ENCODE measurements at places on chromosomes 2 and 18.

GRCh38 chr2:59033661-59034060, 792.5 kb upstream of the FANCL start:
- no peak for DNase-seq

- no peak for DNase-seq
These were observed 233.3 kb downstream of the GBX2 start for GRCh38 chr2:235934774-235935484.

- no peak for DNase-seq
These were observed 12.5 kb downstream of the UBE2F start for GRCh38 chr2:237979331-237979730.

- DNase-seq: no peak
These were observed 60.3 kb downstream of the RTP5 start for GRCh38 chr2:241929551-241930490.

DNA sequence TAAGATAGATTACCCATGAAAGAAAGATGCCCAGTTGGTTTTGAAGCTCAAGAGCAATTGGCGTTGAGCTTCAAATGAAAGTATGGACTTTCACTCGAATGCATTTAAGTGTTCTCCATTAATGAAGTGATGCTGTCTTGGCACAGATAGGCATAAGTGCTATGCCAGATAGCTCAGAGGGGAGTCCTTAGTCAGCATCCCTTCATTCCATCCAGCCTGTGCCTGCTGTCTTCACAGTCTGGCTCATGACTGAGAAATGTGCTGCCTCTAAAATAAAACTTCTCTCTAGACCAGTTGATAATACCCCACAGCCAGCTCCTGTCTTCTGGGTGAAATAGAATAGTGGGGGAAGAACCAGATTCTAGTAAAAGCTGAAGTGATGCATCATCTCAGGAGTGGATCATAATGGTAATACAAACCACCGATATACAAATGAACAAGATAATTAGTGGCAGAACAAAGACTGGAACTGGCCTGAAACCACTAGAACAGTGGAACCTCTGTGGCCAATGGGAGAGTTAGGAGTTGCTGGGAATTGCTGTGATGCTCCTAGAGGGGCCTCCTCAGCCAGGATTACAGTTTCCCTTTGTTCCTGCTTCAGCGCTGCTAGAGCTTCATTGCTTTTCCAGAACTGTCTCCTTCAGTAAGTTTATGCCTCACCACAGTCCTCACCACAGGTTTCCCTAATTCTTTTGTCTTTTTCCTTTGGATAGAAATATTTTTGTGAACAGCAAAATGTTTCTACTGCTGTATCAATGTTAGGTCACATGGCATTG, 359.3 kb downstream of the KIAA1328 start:
- DNase-seq: no peak

DNA sequence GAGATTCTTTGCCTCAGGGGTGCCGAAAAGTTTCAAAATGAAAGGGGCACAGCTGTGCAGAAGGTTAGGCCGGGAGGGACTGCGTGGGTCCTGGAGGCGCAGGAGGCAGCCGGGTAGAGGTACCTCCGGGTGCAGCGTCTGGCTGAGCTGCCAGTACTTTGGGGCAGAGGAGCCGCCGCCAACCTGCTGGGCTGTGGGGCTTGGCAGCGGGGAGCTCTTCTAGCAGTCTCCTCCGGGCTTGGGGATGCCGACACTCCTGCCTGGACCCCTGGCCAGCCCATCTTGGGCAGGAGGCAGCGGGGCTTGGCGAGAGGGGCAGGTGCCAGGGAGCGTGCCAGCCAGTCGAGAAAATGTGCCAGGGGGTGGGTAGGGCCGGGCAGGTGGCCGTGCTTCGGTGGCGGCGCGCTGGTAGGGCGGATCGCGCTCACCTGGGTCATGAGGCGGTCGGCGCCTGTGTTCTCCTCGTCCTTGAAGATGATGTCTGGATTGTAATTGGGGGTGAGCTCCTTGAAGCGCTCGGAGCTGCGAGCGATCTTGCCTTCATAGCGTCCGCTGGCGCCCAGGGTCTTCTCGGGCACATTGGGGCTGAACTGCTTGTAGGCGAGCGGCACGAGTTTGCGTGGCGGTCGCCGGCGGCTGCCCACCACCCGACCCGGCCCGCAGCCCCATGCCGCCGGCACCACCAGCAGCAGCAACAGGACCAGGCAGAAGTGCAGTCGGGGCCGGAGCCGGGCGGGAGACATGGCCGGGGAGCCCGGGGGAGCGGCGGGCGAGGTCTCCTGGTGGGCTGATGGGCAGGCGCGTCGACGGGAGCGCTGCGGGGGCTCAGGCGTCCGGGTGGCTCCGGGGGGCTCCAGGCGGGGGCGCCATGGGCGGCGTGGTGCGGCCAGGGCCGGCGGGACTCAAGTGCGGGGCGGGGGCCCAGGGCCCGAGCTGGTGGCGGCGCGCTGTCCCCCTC, 717 bp downstream of the IHH start:
- DNase-seq: no peak

GRCh38 chr2:217950401-217950871, 52.4 kb downstream of the TNS1 start:
- no peak for DNase-seq
